ENCODE measurements at places on chromosomes 11 and 22.

DNA sequence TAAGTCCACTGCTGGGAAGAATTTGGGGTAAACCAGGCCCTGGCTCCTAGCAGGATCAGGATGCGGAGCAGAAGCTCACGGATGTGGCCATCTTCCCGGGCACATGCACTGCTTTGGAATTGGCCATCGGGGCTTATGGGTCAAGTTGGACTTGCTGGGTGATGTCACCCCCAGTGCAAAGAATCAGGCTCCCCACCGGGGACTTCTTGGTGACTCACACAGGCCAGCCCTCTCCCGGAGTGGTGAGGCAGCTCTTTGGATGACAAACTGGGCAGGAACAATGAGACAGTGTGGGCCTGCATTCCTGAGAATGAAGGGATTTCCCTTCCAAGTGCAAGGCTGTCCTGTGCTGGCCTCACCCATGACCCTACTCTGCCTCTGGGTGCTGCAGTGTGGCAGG lies 128.8 kb upstream of the ANO1 start:
- DNase-seq: no peak

DNA sequence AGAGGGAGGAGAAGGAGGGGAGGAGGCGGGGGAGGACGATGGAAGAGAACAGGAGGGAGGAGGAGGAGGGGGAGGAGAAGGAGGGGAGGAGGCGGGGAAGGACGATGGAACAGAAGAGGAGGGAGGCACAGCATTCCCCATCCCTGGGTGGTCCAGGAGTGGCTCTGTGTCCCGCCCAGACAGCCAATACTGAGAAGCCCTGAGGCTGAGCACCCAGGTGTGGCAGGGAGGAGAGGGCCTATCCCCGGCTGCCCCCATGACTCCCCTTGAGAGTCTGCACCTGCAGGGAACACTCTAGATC lies 717 bp downstream of the MRGPRE start:
- DNase-seq: no peak

GRCh38 chr11:131592734-131593133 lies 222.3 kb downstream of the NTM start:
- DNase-seq: no peak

DNA sequence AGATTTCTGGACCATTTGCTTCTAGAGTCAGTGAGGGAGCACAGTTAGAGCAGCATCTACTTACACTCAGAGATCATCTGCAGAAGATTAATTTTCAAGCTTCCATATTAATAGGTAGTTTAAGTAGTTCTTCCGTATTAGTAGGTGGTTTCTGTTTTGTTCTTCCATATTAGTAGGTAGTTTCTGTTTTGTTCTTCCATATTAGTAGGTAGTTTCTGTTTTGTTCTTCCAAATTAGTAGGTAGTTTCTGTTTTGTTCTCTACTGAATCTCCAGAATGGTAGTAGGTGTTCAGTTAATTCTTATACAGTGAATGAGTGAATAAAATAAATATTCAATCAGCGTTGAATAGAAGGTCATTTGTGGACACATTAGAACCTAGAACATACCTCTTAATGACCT lies 175.7 kb downstream of the TMEM135 start:
- no peak for DNase-seq

DNA sequence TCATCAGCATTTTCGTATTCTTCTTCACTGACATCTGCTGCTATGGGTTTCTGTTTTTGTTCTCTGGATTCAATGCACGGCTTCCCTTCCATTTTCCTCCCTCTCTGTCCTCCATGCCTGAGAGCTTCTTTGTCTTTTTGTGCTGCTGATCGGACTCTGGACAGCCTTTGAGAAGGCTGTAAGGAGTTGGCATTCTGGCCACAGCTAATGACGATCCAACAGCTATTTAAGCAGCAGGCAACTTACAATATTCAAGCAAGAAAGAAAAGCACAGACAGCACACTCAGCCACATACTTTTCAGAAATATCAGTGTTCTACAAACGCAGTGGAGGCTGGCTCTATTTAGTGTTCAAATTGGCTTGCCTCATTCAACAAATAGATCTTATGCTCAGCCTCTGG lies 60.9 kb upstream of the ZC3H12C start:
- no peak for DNase-seq

DNA sequence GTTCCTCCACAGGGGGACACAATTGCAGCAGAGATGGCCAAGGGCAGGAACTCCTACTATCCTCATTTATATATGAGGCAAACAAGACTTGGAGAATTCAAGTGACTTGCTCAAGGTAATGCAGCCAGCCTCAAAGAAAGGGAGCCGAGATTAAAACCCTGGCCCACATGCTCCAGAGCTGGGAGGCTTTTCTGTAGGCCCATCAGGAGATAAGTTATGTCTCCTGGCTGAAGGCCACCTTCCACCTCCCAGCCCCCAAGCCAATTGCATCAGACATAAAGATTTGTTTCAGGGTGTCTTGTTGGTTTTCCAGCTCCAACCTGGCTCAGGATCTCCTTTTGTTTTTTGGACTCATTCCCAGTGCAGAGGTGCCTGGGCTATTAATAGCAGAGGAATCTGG lies 59.5 kb downstream of the SMIM38 start:
- no peak for DNase-seq

DNA sequence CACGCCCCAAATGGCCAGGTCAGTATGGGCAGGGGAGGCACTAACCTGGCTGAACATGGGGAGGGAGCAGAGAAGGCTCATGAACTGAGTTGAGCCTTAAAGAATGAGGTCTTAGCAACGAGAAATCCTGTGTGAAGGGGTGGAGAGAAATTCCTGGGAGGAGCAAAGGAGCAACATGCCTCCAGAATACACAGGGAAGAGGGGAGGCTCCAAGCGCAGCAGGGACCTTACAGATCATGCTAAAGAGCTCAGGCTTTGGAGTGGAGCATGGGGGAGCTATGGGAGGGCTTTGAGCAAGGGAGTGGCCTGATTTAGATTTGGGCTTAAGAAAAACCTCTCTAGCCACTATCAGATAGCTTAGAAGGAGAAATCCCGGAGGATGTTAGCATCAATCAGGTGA lies 88.1 kb downstream of the MN1 start:
- DNase-seq: no peak

- DNase-seq: no peak
Measured at GRCh38 chr22:29309332-29310064, 3.0 kb downstream of the GAS2L1 start.

DNA sequence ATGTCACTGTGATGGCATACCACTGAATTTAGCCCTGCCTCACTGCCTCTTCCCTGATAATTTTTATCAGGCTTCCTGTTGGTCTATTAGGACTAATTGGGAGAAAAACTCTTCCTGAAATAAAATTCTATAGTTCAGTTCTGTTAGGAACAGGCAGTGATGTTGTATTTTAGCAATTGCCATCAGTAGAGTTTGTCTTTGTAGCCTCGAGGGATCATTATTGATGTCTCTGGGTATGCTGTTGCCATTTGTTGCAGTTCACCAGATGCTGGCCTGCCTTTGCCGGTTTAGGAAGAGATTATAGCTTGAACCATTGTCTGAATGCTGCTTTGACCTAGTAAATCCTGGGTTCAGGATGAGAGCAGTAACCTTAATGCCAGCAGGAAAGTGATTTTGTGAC lies 41.0 kb downstream of the KDM2A start:
- no peak for DNase-seq

GRCh38 chr11:104916442-104916841 lies 18.2 kb upstream of the CASP12 start:
- DNase-seq: no peak

GRCh38 chr11:61125310-61125684 lies 23.0 kb downstream of the CD5 start:
- DNase-seq: no peak

- DNase-seq: no peak
Measured at GRCh38 chr11:109526061-109526460, 104.1 kb downstream of the C11orf87 start.

DNA sequence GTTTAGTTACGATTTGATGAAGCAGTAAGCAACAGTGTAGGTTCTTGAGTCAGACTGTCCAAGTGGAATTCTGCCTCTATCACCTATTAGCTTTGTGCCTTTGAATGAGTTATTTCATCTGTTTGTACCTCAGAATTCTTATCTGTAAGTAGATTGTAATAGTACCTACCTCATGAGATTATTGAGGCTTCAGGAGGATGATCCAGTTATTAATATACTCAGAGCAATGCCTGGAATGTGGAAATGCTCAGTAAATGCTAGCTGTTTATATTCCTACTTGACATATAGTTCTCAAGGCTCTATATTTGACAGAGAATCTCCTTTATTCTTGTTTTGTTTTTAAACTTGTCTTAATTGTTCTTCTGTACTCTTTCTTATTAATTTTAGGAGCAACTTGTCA lies 70.1 kb downstream of the SFI1 start:
- DNase-seq: no peak

- DNase-seq: no peak
Measured at GRCh38 chr11:117706322-117706814, 90.6 kb downstream of the DSCAML1 start.

- no peak for DNase-seq
Measured at GRCh38 chr22:28894334-28894733, 11.0 kb downstream of the ZNRF3 start.

DNA sequence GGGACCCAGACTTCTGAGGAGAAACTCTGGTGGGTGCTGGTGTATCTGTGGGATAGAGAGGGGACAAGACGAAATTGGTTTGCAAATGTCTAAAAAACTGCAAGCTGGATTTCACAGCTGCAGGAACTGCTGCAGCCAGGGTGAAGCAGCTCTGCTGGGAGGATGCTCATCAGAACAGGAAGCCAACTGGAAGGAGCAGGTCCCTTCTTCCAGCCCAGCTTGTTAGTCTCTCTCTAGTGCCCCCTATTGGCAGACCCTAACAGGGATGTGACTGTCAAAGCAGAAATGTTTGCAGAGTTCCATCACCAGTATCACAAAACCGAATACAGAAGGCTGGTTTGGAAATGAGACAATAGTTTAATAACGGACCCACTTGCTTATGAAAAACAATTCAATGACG lies 74.8 kb upstream of the SLC22A12 start:
- DNase-seq: no peak

- no peak for DNase-seq
Measured at GRCh38 chr11:32781721-32782120, 12.7 kb downstream of the CCDC73 start.

- DNase-seq: no peak
Measured at GRCh38 chr11:8059571-8060011, 21.4 kb upstream of the TUB start.

GRCh38 chr22:38418589-38418988 lies 36.4 kb downstream of the KCNJ4 start:
- no peak for DNase-seq

- peak; percentile 68 for DNase-seq
Measured at GRCh38 chr11:67416416-67417335, 1.2 kb downstream of the CARNS1 start.

- no peak for DNase-seq
Measured at GRCh38 chr11:122186439-122187080, 70.5 kb upstream of the BLID start.

Data from stimulated activated CD8-positive, alpha-beta memory T cell treated with anti-CD3 and anti-CD28 coated beads, Interleukin-4, amount 100 ng/mL, for 4 hours (primary cell).